ENCODE measurements at places on chromosomes 12 and 14.
A peak's percentile ranks its signal among the peaks of the same experiment; 100 is the strongest.

DNA sequence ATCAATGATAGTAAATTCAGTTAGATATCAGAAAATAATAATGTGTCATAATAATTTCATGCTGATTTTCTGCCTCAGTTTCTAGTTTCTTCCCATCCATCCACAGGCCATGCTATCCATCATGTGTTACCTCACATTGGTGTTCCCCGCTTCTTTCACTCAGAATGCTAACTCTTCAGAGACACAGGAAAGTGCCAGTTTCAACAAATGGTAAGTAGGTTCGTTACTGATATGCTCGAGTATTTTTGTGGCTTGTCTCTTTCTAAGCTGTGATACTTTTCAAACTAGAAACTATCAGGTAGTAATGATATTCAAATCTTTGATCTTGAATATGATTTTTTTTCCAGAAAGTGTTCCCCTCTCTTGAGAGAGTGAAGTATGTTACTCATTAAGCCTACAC, 1.5 kb downstream of the KLRB1 start:
- DNase-seq, result no peak

- no peak for DNase-seq
Observed at GRCh38 chr12:32265951-32266350, 133.4 kb upstream of the FGD4 start.

GRCh38 chr14:90534838-90535555, 138.2 kb downstream of the CALM1 start:
- no peak for DNase-seq

- peak; percentile 46 for DNase-seq
Observed at GRCh38 chr14:94180655-94181271, 6.6 kb downstream of the PPP4R4 start.

DNA sequence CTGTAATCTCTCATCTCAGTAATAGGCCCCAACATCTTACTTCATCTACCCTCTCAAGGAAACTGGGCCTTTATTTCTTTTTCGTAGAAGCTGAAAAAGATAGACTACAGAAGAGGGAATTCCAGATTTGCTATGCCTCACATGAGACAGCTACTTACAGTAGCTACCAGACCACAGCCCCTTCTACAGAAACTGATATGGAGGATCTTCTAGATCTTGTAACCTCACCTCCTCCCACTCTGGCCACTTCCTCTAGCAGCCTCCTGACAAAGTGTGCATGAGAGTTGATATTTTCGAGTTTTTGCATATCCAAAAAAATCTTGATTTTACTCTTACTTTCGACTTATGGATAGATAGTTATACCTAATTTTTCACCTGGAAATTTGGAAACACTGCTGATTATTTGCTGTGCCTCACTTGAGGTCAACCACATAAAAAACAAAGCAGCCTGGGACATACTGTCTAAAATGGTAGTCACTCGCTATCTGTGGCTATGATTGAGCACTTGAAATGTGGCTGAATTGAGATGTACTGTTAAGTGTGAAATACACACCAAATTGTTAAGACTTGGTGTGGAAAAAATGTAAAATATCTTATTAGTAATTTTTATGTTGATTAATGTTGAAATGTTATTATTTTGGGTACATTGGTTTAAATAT, 86.3 kb upstream of the NID2 start:
- DNase-seq, result no peak

- no peak for DNase-seq
Observed at GRCh38 chr12:3646561-3647241, 106.2 kb downstream of the CRACR2A start.

DNA sequence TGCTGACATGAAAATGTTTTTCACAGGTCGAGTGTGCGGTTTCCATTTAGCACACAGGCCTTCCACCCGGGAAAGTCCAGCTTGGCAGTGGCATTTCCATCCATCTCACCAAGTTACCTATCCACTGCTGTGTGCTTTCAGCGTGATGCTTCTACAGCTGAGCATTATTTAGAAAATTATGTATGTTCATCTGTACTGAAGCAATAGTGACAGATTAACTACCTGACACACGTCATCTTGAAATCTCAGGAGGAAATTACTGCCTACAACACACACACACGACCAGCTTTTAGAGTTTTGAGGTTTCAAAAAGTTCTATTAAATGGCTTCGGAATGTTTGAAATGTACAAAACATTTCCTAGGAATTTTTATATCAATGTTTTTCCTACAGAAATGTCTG, 39.4 kb downstream of the IFNG-AS1 start:
- DNase-seq, result no peak

DNA sequence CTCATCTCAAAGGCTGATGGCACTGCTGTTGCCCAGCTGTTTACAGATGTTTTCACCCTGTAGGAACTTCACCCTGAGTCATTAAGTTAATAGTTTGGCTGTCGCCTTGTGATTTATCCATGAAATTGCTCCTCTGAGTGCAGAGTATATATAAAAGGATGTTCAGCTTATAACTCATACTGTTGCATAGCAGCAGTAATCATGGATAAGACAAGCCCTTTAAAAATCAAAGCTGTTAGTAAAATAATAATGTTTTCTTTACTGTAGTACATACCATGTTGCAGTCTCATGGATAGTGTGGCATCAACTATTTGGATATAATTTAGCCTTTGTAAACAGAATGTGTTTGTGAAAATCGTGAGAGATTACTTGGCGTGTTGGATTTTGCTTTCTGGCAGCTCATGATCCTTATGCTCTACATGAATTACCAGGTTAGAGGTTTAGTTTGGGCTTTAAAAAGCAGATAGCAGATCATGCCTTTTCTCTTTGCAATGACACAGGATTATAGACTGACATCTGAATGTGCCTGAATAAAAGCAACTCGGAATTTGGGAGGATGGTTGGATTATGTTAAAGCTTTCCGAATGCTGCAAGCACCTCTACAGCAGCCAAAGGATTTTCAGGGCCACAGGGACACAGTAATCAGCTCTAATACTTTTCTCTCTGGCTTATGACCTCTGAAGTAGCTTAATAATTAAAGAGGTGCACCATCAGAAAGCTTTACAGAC, 279.7 kb upstream of the ATP2B1 start:
- DNase-seq, result no peak

DNA sequence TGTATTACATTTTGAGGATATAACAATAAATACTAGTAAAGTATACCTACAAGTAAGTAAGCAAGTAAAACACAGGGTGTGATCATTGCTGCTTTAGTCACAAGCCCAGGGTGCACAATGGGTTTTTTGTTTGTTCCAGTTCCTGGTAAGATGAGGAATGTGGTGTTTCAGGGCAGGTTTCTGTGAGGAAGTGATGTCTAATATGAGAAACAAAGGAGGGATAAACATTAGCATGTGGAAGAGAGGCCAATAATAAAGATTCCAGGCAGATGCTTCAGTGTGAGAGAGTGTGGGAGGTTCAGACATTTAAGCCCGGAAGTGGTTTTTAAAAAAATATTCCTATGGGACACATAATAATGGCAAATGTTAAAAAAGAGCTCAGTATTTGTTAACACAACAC, 808.1 kb upstream of the USP15 start:
- no peak for DNase-seq

- DNase-seq, result no peak
Observed at GRCh38 chr12:100493396-100494012, 19.8 kb downstream of the NR1H4 start.

DNA sequence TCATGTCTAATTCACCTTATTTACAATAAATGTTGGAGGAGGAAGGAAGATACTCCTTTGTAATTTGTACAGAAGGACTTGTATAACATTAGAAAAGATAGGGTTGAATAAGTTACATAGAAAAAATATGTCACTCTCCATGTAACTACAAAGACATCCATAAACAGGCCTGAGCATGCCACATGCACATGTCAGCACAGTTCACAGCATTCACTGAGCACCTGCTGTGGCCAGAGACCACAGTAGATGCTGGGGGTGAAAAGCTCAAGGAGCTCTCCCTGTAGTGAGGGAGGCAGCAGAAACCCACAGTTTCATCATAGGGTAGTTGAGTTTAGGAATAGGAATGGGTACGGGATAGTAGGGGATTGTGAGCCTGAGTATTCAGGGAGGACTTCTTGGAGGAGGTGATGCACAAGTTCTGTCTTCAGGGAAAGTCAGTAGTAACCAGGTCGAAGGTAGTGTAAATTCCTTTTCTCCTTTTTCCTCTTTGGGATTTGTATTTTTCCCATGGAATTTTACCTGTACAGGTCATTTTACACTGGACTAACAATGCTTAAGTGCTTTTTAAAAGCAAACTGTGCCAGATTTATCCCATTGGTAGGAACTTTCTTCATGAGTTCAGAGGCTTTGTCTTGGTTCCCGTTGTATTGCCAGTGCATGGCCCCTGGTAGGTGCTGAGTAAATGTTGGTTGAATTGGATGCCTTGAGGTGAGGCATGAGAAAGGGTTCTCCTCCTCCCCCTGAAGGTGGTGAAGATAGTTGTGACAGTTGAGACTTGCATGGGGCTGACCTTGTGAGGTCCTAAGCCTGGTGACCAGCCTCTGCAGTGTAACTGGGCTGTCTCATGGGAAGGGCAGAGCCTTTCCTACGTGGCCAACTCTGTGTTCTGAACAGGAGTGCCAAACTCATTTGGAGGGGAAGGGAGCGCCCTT, 20.2 kb downstream of the PRKCH start:
- no peak for DNase-seq

DNA sequence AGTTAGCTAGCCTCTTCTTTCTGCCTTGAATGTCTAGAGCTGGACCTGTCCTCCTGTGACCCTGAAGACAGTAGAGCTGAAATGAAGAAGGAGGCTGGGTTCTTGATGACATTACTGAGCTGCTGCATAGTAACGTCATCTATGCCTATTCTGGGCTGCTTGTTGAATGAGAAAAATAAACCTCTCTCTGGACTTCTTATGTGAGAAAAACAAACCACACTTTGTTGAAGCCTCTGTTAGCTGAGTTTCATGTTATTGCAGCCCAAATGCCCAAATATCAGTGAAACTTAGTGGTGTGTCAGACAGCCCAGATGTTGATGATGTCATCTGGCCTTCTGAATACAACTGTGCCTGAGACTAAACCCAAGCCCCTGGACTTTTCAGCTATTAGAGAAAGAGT, 67.0 kb upstream of the MAX start:
- DNase-seq, result no peak

GRCh38 chr12:75482646-75483045, 2.1 kb downstream of the GLIPR1 start:
- DNase-seq, result no peak

GRCh38 chr12:15769586-15769985, 19.6 kb downstream of the EPS8 start:
- DNase-seq, result no peak

GRCh38 chr14:87615047-87615446, 377.9 kb downstream of the GALC start:
- DNase-seq, result no peak

- no peak for DNase-seq
Observed at GRCh38 chr12:82407481-82407880, 49.2 kb downstream of the METTL25 start.

- DNase-seq, result peak; percentile 54
Observed at GRCh38 chr14:78836777-78837176, 666.6 kb downstream of the NRXN3 start.

DNA sequence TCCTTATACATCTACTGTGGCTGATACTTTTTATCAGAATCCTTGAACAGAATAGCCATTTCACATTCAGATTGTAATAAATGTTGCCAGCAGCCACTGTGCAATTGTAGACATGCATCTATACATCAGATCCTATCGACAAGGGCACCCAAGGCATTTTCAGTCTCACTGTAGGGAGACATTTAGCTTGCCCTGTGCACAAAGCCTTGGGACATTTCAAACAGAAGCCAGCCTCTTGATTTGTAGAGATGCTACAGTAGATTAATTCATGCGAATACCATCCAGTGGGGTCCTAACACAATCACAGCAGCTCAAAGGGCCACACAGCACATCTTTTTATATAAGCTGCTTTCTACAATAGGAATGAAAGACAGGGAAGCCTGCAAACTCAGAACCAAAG, 81.4 kb downstream of the SLC8A3 start:
- DNase-seq, result no peak

- DNase-seq, result no peak
Observed at GRCh38 chr12:83971781-83972180, 940.8 kb downstream of the SLC6A15 start.

- DNase-seq, result peak; percentile 25
Observed at GRCh38 chr12:26226629-26227360, 31.4 kb downstream of the SSPN start.

- DNase-seq, result no peak
Observed at GRCh38 chr14:71541271-71541670, 391.0 kb upstream of the RGS6 start.

GRCh38 chr14:93712079-93712837, 76.0 kb downstream of the PRIMA1 start:
- DNase-seq, result no peak

DNA sequence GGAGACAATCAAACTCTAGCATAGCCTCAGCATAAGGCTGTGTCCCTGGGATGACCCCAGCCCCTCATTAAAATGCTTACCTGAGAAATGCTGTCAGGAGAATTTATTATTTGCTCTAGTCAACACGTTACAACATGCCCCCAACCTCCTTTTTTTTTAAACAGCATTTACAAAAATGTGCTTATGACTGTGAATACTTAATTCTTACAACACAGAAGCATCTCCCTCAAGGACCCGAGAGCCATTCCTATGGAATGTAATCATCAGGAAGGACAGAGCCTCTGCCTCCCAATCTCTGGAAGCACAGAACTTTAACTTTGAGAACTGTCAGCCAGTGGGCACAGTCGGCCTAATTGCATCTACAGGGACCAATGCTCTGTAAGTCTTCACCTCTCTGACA, 136.6 kb upstream of the OVCH1 start:
- no peak for DNase-seq

- no peak for DNase-seq
Observed at GRCh38 chr12:92471551-92471950, 231.2 kb upstream of the PLEKHG7 start.

DNA sequence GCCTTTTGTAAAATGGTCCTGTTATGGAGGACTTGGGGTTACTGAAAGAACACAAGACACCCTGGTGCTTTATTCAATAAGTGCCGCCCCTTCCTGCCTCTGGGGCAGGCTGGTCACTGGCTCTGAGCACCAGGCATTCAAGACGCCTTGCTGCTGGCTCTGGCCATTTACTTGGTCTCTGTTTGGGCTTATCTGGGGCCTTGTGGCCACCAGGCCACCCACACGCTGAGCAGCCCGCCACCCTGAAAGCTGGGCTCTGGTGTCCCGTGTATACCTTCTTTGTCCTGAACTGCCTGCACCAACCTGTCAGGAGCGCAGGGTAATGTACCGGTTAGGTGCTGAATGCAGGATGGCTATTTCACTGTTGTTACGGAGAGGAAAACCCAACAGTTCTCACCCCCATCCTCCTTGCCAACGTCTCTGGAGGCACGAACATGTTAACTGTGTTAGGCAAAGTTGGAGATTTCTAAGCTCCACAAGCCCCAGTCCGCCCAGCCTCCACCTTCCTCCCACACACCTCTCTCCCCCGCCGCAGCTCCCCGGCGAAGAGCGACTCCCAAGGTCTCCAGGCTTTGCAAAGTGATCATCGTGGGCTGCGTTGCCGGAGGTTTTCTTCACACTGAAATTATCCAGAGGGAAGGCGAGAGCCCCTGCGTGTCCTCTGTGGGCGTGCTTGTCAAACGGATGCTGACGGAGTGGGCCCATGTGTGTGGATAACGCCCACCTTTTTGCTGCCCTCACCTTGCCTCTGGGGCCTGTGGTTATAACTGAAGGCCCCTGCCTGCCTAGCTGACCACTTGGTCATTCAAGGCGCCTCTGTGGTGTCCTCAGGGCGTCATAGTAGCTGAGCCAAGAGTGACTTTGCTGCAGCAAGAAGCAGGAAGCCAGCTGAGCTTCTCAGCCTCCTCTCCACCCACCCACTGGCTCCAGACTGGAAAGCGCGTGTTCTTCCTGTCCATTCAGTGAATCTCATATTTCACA, 18.8 kb upstream of the BEGAIN start:
- no peak for DNase-seq

Measured in NCI-H510A treated with DMSO at 0.1 percent for 48 hours (cell line).